T-helper 1 cell (primary cell): ENCODE measurements at places on chromosomes 5 and 9.

- no peak for DNase-seq
Observed at GRCh38 chr9:7293091-7293490, 506.5 kb downstream of the DMAC1 start.

- no peak for DNase-seq
Observed at GRCh38 chr5:171619196-171619595, 166.4 kb upstream of the SMIM23 start.

- DNase-seq: no peak
Observed at GRCh38 chr9:14004110-14004509, 309.8 kb downstream of the NFIB start.

GRCh38 chr9:113922160-113922559, 46.1 kb downstream of the ZNF618 start:
- DNase-seq: no peak
